ENCODE measurements at places on chromosomes 2 and 18. TPM values are rescaled to one million over a fixed set of nuclear protein-coding genes. Genes with fewer than 3 reads are reported as not detected.

DNA sequence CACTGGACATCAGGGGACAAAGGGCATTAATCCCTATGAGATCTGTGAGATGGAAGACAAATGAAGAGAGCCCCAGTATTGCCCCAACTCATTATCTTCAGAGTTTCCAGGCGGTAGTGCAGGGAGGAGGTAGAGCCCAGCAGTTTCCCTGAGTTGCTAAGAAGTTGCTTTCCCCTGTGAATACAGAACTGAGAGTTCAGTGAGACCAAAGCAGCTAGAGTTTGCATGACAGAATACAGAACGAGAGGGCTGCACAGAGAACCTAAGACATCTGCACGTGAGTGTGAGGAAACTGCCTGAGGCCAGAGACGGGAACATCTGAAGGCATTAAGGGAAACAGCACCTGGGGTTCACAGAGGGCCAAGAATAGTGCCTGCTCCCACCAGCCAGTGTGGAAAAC lies 18.1 kb upstream of the PGAP1 start:
- no peaks in the 10 kb centered on the region for H3K4me1 ChIP-seq
- no peak overlapping the region for H3K4me3 ChIP-seq
- no peaks in the 10 kb centered on the region for H3K36me3 ChIP-seq

GRCh38 chr2:152729844-152730243 lies 11.4 kb downstream of the ARL6IP6 start:
- no peaks in the 10 kb centered on the region for H3K4me1 ChIP-seq
- H3K27ac ChIP-seq, result no peak overlapping the region
- H3K4me3 ChIP-seq, result no peak overlapping the region
- no peaks in the 10 kb centered on the region for H3K36me3 ChIP-seq

DNA sequence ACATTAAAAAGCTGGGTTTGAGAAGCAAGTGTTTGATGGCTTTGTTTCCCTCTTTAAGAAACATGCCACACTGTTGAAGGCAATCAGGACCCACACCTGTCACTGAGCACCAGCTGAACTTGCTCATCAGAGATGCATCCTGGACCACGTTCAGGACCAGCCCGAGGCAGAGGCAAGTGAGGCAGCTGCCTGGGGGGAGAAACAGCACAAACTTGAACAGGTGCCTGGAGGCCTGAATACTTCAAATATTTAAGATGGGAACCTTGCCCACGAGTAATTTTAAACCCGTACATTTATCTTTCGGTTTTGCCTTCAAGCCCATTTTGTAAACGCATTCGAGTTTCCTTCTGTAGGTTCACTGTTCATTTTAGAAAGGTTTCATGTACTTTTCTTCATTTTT lies 421.3 kb downstream of the NYAP2 start:
- H3K36me3 ChIP-seq, result no peaks in the 10 kb centered on the region
- no peak overlapping the region for H3K4me3 ChIP-seq
- DNase-seq, result no peak
- H3K4me1 ChIP-seq, result no peaks in the 10 kb centered on the region

- no peaks in the 10 kb centered on the region for H3K4me1 ChIP-seq
- DNase-seq, result no peak
- no peaks in the 10 kb centered on the region for H3K36me3 ChIP-seq
- H3K27ac ChIP-seq, result peak overlapping the region; percentile 50
- H3K4me3 ChIP-seq, result no peak overlapping the region
Measured at GRCh38 chr2:30439296-30439695, 7.8 kb upstream of the LCLAT1 start.

GRCh38 chr2:85133751-85134254 lies 611 bp downstream of the TCF7L1 start:
- H3K36me3 ChIP-seq, result no peaks in the 10 kb centered on the region
- peak; percentile 56 for DNase-seq
- H3K4me1 ChIP-seq, result no peaks in the 10 kb centered on the region
- H3K4me3 ChIP-seq, result peak overlapping the region; percentile 83
- no peaks in the 10 kb centered on the region for H3K27me3 ChIP-seq

GRCh38 chr2:133518700-133519344 lies 49.4 kb downstream of the NCKAP5 start:
- no peak overlapping the region for H3K27ac ChIP-seq
- H3K27me3 ChIP-seq, result no peaks in the 10 kb centered on the region
- no peaks in the 10 kb centered on the region for H3K4me1 ChIP-seq
- H3K36me3 ChIP-seq, result no peaks in the 10 kb centered on the region
- no peak for DNase-seq

GRCh38 chr18:845152-845819 lies 33.2 kb upstream of the YES1 start:
- no peaks in the 10 kb centered on the region for H3K27me3 ChIP-seq
- H3K27ac ChIP-seq, result no peak overlapping the region
- no peak for DNase-seq

- no peak overlapping the region for H3K27ac ChIP-seq
- no peaks in the 10 kb centered on the region for H3K27me3 ChIP-seq
- no peak for DNase-seq
Measured at GRCh38 chr2:25056098-25056821, 14.4 kb downstream of the EFR3B start.

DNA sequence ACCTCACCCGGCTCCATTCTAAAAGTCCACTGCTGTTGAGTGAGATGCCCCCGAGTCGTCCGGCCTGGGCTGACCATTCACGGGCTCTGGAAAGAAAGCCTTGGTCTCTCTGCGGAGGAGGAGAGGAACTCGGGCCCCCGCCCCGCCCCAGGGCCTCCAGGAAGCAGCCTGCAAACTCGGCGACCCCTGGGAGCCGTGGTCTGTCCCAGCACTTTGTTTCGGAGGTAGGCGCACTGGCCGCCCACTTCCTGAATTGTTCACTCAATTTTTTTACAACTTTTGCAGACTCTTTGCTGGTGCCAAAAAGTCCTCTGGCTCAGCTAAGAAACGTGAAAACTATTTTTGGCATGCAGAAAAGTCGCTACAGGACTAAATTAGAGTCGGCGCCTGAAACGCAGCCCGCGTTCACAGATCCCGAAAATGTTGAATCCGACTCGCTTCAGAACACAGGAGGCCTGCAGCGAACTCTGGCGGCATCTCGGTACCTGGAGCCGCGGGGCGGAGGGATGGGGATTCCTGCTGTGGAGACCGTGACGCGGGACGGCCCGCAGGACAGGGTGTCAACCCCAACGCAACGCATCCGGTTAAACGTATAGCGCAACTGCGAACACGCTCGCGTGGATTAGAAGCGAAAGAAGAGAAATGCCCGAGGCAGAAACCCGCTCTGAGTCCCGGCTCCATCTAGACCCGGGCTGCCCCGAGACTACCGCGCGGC lies 1.5 kb downstream of the PXDN start:
- H3K4me3 ChIP-seq, result peak overlapping the region; percentile 52
- no peaks in the 10 kb centered on the region for H3K27me3 ChIP-seq
- H3K36me3 ChIP-seq, result no peaks in the 10 kb centered on the region
- H3K27ac ChIP-seq, result peak overlapping the region; percentile 98
- peak; percentile 90 for DNase-seq

GRCh38 chr2:228180181-228181097 lies 1.0 kb downstream of the SPHKAP start:
- no peak overlapping the region for H3K4me3 ChIP-seq
- no peak overlapping the region for H3K27ac ChIP-seq

- H3K27ac ChIP-seq, result no peak overlapping the region
- no peaks in the 10 kb centered on the region for H3K4me1 ChIP-seq
- no peak overlapping the region for H3K4me3 ChIP-seq
Measured at GRCh38 chr2:33650171-33650570, 51.1 kb upstream of the FAM98A start.

GRCh38 chr2:28036307-28036706 lies 145.8 kb downstream of the BABAM2 start:
- no peaks in the 10 kb centered on the region for H3K4me1 ChIP-seq
- no peak for DNase-seq
- no peak overlapping the region for H3K4me3 ChIP-seq
- H3K27me3 ChIP-seq, result no peaks in the 10 kb centered on the region

GRCh38 chr2:140990416-140990815 lies 1140.4 kb downstream of the LRP1B start:
- no peaks in the 10 kb centered on the region for H3K27me3 ChIP-seq
- H3K4me3 ChIP-seq, result no peak overlapping the region
- no peaks in the 10 kb centered on the region for H3K36me3 ChIP-seq
- DNase-seq, result no peak

DNA sequence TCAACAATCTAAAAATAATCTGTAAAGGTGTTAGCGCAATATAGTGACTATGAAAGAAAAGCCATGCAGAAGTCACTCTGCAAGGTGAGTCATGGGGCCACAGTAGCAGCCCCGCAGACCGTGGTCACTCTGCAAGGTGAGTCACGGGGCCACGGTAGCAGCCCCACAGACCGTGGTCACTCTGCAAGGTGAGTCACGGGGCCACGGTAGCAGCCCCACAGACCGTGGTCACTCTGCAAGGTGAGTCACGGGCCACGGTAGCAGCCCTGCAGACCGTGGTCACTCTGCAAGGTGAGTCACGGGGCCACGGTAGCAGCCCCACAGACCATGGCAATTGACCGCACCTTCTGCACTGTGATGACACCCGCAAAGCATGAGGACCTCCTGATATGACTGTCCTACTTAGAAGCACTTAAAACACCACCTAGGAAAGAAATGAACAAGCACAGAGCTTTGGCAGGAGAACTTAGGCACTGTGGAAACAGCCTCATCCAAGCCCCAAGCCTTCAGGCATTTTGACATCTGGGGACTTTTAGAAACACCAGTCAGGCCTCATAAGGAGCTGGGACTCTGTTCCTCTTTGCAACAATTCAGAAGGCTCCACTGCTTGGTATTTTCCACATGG lies 70.1 kb downstream of the LDLRAD4 start:
- no peak overlapping the region for H3K27ac ChIP-seq
- DNase-seq, result no peak
- H3K27me3 ChIP-seq, result no peaks in the 10 kb centered on the region
- no peaks in the 10 kb centered on the region for H3K36me3 ChIP-seq
- no peaks in the 10 kb centered on the region for H3K4me1 ChIP-seq

GRCh38 chr2:5387406-5387805 lies 304.8 kb upstream of the SOX11 start:
- H3K36me3 ChIP-seq, result no peaks in the 10 kb centered on the region
- no peaks in the 10 kb centered on the region for H3K27me3 ChIP-seq
- no peak for DNase-seq
- no peak overlapping the region for H3K27ac ChIP-seq
- H3K4me3 ChIP-seq, result no peak overlapping the region

- H3K36me3 ChIP-seq, result no peaks in the 10 kb centered on the region
- H3K27me3 ChIP-seq, result no peaks in the 10 kb centered on the region
- DNase-seq, result no peak
- no peak overlapping the region for H3K27ac ChIP-seq
- H3K4me1 ChIP-seq, result no peaks in the 10 kb centered on the region
Measured at GRCh38 chr18:63888470-63889190, 1.1 kb downstream of the SERPINB2 start.

DNA sequence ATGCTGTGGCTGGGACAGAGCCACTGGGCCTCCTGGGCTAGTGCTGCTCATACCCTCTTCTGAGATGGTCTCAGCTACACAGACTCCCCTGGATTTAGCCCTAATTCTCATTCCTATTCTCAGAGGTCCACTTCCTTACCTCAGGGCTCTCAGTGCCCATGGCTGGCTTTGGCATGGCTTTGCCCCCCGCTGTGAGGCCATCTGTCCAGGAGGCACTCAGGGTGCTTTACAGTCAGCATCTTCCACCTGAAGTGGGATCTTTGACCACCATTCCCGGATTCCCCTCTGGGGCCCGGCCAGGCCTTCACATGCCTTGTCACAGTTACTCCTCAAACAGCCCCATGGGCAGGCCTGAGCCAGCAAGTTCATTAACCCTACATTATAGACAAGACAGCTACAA lies 161.8 kb downstream of the CELF4 start:
- no peak overlapping the region for H3K27ac ChIP-seq
- H3K27me3 ChIP-seq, result no peaks in the 10 kb centered on the region
- no peaks in the 10 kb centered on the region for H3K4me1 ChIP-seq
- no peak overlapping the region for H3K4me3 ChIP-seq
- H3K36me3 ChIP-seq, result no peaks in the 10 kb centered on the region

DNA sequence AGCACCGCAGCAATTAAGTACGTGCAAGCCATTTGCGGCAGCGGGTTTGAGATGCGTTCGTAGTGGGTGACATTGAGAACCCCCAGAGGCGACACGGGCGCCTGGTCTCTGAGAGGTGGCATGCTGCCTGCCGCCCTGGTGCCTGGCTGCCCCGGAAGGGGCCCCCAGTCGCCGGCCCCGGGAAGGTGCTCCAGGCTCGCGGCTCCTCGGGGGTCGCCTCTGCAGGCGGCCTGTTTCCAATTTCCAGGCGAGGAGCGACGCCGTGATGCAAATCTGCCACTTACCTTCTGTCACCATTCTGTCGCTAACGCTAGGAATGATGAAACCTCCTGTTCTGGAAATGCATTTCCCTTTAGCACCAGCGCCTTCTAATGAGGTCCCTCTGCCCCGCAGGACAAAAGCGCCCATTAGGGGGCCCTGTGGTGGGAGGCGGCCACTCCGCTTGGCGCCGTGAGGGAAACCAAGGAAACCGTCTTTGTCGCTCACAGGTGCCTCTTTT lies 13.0 kb downstream of the KIF5C start:
- no peak overlapping the region for H3K27ac ChIP-seq
- peaks cover 11% of the 10 kb centered on the region for H3K27me3 ChIP-seq
- no peak for DNase-seq
- peak overlapping the region; percentile 17 for H3K4me3 ChIP-seq

GRCh38 chr18:22302144-22302543 lies 115.6 kb downstream of the CTAGE1 start:
- no peak overlapping the region for H3K27ac ChIP-seq
- H3K4me1 ChIP-seq, result no peaks in the 10 kb centered on the region
- H3K4me3 ChIP-seq, result no peak overlapping the region
- H3K27me3 ChIP-seq, result no peaks in the 10 kb centered on the region
- DNase-seq, result no peak

DNA sequence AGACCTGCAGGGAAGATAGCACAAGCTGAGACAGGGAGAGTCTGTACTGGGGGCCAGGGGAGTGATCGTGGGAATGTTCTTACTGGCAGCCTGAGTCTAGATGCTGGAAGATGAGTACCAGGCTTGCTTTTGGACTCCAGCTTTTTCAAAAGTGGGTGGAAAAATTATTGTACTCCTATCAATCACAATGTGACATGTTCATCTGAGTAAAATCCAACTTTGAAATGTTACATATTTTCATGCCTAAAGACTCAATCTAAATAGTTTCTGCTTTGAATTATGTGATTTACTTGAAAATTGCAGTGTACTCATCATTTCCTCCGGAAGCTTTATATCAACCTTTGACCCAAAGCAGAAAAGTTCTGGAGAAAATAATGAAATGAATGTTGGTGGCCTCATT lies 49.7 kb upstream of the ST3GAL5 start:
- H3K27ac ChIP-seq, result no peak overlapping the region
- H3K4me1 ChIP-seq, result no peaks in the 10 kb centered on the region
- H3K27me3 ChIP-seq, result no peaks in the 10 kb centered on the region
- H3K36me3 ChIP-seq, result no peaks in the 10 kb centered on the region
- no peak overlapping the region for H3K4me3 ChIP-seq
- DNase-seq, result no peak

- H3K27me3 ChIP-seq, result no peaks in the 10 kb centered on the region
- no peaks in the 10 kb centered on the region for H3K36me3 ChIP-seq
- H3K27ac ChIP-seq, result no peak overlapping the region
- no peaks in the 10 kb centered on the region for H3K4me1 ChIP-seq
- H3K4me3 ChIP-seq, result no peak overlapping the region
Measured at GRCh38 chr18:75053028-75053629, 155.8 kb downstream of the PTGR3 start.

IKZF2 gene
- 2.6 TPM for total RNA-seq

SERPINB4 gene
- not detected for total RNA-seq

RIT2 gene
- total RNA-seq, result not detected

MRPS9 gene
- 18.5 TPM for total RNA-seq

MAP3K19 gene
- total RNA-seq, result 3.8 TPM

DNAJC27 gene
- 7.1 TPM for total RNA-seq

ARHGAP28 gene
- 11.3 TPM for total RNA-seq

TTC39C gene
- 30.3 TPM for total RNA-seq

MBP gene
- 25.2 TPM for total RNA-seq
